ENCODE measurements at places on chromosomes 1 and 21.

- no peak for DNase-seq
These were observed 31.1 kb upstream of the PEX10 start for GRCh38 chr1:2443277-2444137.

DNA sequence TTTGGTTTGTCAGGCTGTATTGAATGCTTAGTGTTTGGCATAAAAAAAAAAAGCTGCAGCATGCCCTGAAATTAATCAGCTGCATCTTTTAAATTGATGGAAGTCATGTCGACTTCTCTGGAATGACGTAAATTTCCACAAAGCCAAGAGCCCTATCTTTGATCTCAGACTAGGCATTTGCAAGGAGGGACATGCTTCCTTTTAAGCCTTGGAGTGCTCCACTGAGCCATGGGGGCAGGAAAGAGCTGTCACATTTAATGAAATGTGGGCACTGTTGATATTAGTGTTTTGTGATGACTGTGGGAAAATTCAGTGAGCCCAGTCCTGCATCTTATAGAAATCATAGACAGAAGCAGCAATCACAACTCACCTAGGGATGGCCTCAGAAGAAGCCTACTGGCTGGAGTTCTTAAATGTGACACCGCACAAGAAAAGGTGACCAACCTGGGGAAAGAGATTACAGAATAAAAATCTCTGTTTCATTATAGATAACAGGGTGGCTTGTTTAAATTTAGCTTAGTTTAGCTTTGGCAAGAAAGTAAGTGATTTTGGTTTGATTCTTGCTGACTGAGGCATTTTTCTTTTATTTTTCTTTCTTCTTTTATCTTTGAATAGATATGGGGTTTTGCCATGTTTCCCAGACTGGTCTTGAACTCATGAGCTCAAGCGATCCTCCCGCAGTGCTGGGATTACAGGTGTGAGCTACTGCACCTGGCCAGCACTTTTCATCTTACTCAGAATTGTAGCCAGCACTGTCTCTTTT is 188.2 kb downstream of the HHAT start:
- no peak for DNase-seq

DNA sequence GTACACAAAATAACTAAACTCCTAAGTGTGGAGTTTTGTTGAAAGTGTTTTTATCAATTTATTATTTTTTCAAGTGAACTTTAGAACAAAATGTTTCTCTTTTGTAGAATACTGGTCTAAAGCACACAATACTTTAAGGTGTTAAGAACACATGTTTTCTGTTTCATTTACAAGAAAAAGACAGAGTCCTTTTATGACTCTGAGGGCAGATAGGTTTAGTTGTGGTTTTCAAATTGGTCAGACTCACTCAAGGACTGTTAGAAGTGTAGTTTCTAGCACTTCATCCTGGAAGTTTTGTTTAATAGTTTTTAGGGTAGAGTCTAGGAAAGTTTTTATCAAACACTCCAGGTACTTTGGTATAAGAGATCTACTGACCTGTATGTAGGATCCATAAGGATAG is 376.5 kb downstream of the LRRIQ3 start:
- DNase-seq, result no peak

GRCh38 chr1:36349839-36350238 is 26.4 kb upstream of the EVA1B start:
- DNase-seq, result no peak

DNA sequence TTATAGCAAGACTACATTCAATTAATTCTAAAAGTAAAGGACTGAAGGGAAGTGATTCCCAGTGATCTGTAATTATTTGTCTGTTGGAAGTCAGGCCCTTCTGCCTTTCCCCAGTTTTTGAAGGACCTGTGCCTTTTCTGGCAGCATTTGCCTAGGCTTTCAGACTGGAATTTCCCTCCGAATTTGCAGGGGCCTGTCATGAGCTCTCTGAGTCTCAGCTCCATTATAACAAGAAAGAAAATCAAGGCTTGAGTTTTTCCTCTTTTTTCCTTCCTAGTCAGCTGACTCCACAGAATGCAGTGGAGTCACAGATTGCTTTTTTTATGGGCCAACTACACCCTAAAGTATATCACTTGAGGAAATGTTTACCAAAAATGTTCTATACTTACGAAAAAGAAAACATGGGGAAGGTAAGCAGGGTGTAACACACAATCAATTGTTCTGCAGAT is 1.1 kb downstream of the NR5A2 start:
- no peak for DNase-seq

- DNase-seq, result no peak
These were observed 87.5 kb downstream of the RWDD3 start for GRCh38 chr1:95321531-95321930.

- DNase-seq, result peak; percentile 72
These were observed 39.1 kb upstream of the NFIA start for GRCh38 chr1:61043010-61043820.

DNA sequence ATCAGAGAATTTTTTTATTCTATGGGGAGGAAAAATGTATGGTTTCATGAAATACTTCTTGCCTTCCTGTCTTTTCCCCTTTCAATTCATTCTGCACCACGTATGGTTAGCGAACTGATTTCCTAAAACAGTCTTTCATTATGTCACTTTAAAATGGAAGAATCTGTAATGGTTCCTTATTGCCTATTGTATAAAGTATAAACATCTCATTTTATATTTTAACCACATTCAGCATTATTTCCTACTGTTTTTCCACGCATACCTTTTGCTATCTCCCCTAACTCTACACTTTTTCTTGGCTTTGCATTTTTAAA is 232.3 kb upstream of the B3GALT2 start:
- no peak for DNase-seq

DNA sequence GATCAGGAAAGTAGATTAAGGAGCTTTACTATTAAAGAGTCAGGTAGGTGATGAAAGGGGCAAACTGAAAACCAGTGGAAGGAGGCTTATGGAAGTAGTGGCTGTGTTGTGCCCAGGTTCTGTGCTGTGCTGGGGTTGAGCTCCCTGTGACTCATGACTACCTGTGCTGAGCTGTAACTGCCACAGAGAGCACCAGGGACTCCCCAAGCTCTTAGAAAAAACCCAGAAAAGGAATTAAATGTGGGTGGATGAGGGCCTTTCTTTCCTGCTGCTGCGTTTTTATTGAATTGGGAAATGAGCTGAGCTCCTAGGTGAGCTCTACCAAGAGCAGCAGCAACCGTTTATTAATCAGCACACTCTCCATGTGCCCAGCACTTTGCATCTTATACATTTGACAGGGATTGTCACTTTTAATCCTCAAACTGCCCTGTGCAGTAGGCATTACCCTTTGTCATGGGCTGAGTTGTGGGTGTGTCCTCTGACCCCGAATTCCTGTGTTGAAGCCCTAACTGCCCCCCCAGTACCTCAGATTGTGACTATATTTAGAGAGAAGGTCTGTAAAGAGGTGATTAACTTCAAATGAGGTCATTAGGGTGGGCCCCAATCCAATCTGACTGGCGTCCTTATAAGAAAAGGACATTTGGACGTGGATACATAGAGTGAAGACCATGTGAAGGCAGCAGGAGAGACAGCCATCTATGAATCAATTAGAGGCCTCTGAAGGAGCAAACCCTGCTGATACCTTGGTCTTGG is 65.4 kb downstream of the AK4 start:
- no peak for DNase-seq

DNA sequence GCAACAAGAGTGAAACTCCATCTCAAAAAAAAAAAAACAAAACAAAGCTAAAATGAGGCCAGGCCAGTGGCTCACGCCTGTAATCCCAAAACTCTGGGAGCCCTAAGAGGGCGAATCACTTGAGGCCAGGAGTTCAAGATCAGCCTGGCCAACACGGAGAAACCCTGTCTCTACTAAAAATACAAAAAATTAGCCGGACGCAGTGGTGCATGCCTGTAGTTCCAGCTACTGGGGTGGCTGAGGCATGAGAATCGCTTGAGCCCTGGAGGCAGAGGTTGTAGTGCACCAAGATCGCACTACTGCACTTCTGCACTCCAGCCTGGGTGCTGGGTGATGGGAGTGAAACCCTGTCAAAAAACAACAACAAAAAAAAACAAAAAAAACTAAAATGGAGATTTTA is 191.2 kb upstream of the SGIP1 start:
- DNase-seq, result no peak

DNA sequence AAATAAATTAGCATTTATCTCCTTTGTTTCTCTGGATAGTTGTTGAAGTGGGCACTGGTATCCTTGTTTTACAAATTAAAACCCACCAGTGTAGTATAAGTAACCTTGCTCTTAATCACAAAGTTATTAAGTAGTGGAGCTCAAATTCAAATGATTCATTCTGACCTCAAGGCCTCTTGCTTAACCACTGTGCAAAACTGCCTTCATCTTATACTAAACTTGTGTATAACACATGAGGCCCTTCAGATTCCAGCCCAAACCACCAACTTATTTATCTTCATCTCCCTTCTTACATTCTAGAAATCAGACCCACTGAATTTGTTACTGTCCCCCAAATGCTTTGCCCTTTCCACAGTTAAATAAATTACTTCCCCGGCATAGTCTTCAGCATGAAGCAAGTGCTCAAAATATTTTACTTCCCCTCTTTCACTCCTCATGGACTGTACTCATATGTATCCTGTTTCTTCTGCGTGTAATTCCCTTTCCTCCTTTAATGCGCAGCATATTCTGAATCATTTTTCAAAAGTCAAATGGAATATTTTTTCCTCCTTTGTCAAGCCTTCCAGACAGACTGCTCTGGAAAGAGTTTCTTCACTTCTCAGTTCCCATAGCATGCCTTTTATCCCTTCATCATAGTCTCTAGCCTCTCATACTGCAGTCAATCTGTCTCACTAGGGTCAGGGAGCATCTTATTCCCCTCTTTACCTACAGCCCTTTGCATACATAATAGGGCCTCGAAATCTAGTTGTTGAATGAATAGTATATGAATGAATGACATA is 19.0 kb upstream of the DNASE2B start:
- no peak for DNase-seq

- DNase-seq, result no peak
These were observed 2.8 kb downstream of the KCNN3 start for GRCh38 chr1:154867064-154867825.

GRCh38 chr1:110620250-110620615 is 14.1 kb upstream of the KCNA2 start:
- no peak for DNase-seq

- no peak for DNase-seq
These were observed 45.5 kb downstream of the GRIK3 start for GRCh38 chr1:36988741-36989193.

- no peak for DNase-seq
These were observed 7.1 kb downstream of the COL6A1 start for GRCh38 chr21:45988366-45989347.

GRCh38 chr1:20100632-20101355 is 18.5 kb downstream of the PLA2G2D start:
- DNase-seq, result no peak

- no peak for DNase-seq
These were observed 2.9 kb upstream of the FOXO6 start for GRCh38 chr1:41358131-41359021.

GRCh38 chr1:33246171-33246570 is 10.1 kb upstream of the ZNF362 start:
- no peak for DNase-seq

DNA sequence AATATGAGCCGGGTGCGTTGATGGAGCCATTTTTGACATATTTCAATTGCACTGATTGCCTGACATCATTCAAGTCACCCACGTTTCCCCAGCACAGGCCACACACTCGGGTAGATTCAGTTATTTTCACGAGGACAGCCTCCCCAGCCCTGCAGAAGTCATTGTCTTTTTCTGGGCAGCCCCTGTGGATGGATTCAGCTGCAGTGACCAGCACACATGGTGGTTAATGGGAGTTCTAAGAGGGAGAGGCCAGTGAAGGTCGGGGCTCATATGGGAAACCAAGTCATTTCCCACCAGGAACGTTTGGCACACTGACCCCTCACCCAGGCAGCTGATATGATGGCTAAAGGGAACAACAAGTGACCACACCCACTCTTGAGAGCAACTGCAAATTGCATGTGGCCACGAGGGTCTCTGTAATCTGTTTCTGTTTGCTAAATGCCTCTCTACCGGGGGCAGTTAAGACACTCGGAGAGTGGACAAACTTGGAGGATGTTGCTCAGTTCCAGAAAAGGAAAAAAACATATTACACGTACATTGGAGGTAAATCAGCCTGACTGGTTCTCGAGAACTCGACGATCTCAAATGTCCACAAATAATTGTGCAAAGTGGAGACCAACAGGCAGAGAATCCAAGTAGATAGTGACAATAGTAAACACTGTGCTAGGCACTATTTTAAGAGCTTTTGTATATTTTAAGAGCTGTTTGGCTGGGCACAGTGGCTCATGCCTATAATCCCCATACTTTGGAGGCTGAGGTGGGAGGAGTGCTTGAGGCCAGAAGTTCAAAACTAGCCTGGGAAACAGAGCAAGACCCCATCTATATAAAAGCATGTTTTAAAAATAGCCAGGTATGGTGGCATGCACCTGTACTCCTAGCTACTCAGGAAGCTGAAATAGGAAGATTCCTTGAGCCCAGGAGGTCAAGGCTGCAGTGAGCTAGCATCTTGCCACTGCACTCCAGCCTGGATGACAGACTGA is 167.2 kb upstream of the IRF2BP2 start:
- DNase-seq, result no peak

GRCh38 chr1:240720976-240721375 is 109.0 kb upstream of the GREM2 start:
- DNase-seq, result no peak

DNA sequence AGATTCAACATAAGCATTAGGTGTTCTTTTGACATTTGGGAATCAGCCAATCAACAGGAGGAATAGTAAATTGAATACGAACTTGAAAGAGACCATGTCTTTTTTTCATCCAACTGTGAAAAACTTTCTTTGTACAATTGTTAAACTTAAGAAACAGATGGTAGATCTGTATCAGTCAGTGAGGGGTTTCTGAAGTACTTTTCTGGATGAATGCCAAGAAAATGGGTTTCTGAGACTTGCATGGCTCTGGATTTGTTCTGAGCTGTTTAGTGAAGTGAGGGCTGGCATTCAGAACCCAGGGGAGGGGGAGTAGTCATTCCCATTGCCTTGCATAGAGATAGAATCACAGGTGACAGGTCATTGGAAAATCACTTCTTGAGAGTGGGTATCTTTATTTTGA is 37.4 kb downstream of the PTPRC start:
- no peak for DNase-seq

- DNase-seq, result no peak
These were observed 114.1 kb downstream of the ZNF648 start for GRCh38 chr1:181947441-181947840.

Data from activated CD8-positive, alpha-beta memory T cell treated with anti-CD3 and anti-CD28 coated beads for 1 hour (primary cell).